NCI-H1092 treated with DMSO at 0.1 percent for 48 hours (cell line): ENCODE measurements at places on chromosomes 4 and X.

DNA sequence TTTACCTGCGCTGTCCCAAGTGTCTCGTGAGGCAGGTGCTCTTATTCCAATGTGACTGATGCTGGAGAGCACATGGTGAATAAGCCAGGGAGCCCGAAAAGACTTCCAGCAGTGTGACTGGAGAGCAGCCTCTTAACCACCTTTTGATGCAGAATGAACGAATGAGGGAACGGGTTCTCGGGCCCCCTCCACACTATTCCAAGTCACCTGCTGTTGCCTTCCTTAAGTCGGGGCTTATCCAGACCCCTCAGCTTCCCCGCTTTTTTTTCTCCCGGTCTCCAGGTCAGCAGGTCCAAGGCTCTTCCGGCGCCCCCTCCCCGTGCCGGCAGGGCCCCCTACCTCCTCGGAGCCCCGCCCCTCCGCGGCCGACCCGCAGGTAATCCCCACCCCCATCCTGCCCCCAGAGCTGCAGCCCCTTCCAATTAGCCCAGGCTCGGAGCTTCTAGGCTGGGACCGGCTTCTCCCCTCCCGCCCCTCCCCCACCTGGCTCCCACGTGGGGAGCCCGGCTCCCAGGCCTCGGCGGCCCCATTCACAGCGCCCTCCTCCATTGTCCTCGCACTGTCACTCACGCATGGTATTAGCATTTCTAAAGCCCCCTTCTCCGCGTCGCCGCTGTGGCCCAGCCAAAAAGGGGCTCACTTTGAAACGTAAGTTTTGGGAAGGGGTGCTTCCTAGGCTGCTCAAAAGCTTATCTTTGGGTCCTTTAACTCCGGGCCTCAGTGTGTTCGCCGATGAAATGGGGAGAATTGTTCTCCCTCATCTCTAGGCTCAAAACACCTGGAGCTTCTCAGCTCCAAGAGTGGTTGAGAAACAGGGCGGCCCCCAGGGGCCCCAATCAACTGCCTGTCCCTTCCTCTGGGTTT lies 56.2 kb upstream of the PJA1 start:
- no peak for DNase-seq

GRCh38 chr4:121041307-121042090 lies 30.8 kb downstream of the NDNF start:
- DNase-seq, result no peak

GRCh38 chr4:60992037-60992436 lies 208.1 kb upstream of the ADGRL3 start:
- DNase-seq, result no peak

GRCh38 chr4:78766650-78767049 lies 9.5 kb upstream of the BMP2K start:
- DNase-seq, result no peak

DNA sequence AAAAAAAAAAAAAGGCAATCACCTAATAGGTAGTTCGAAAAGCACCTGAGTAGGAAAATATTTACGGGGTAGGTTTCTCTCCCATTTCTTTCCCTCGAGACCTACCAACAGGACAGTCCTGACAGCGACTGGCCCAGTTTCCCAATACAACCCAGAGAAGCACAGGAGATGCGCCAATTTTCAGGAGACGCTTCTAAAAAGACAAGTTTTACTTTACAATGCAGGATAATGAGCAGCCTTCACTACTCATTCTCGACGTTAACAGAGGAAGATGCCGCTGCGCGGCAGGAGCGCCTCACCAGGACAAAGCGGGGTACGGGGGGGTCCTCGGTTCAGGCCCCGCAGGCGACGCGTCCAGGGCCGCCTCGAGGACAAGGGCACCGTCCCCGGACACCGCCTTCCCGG lies 708 bp downstream of the BCLAF3 start:
- no peak for DNase-seq

- no peak for DNase-seq
These were observed 17.9 kb upstream of the SLC34A2 start for GRCh38 chr4:25637581-25638220.

- no peak for DNase-seq
These were observed 38.9 kb upstream of the PLAC8 start for GRCh38 chr4:83153417-83153816.

- no peak for DNase-seq
These were observed 78.5 kb downstream of the SCLT1 start for GRCh38 chr4:129014566-129015509.

GRCh38 chr4:34676400-34676799 lies 1567.9 kb downstream of the ARAP2 start:
- no peak for DNase-seq

DNA sequence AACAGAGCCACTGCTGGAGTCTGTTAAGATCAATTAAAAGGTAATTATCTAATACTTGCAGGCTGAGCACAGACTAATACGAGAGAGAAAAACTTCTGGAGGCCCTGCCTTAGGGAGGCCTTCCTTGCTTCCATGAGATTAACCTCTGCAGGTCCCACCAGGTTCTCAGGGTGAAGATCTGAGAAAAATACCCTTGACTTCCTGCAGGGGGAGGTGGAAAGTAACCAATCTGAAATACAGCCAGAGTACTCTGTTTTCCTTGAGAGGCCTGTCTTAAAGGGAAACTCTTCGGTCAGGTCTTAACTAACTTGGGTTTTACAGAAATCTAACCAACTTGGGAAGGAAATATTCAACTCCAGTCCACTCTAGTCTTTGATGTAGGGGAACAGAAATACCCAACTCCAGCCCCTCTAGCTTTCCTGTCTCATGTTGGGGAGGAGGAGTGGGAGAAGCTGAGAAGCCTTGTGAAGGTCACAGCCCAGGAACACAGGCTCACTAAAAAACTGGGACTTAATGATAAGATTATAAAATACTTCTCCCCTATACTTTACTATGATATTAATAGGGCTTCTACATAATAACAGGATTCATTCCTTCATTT lies 77.1 kb downstream of the TBCK start:
- peak; percentile 5 for DNase-seq

- no peak for DNase-seq
These were observed 227.8 kb downstream of the ADGRL3 start for GRCh38 chr4:61427818-61428495.

- no peak for DNase-seq
These were observed 5.2 kb upstream of the SCFD2 start for GRCh38 chr4:53371049-53371448.

DNA sequence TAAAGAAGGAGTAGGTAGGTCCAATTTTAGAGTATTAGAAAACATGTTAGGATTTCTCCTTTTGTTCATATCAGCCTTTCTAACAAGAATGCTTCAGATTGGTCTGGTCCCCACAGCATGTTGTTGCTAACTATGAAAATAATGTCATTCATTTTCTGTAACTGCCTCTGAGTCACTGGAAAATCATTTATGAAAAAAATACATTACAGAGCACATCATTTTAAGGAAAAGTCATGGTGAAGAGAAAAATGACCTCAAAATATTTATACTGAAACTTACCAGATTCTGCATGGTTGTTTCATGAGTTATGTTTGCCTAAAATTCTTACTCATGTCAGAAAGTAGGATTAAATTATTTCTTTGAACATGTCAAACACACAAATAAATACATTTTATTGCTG lies 35.2 kb downstream of the DTHD1 start:
- no peak for DNase-seq

DNA sequence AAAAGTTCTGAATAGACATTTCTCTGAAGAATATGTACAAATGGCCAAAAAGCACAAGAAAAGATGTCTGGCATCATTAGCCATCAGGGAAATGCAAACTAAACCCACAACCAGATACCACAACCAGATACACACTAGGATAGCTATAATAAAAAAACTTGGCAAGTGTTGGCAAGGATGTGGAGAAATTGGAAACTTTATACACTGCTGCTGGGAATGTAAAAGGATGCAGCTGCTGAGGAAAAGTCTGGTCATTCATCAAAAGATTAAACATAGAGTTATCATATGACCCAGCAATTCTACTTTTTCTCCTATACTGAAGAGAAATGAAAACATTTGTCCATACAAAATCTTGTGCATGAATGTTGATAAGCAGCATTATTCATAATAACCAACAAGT lies 92.3 kb downstream of the UCHL1 start:
- no peak for DNase-seq
